GM12892 (cell line): ENCODE measurements at places on chromosomes 2 and 18.

- no peak for DNase-seq
These were observed 140.6 kb downstream of the GCA start for GRCh38 chr2:162484551-162484950.

- no peak for DNase-seq
These were observed 113.6 kb downstream of the METTL8 start for GRCh38 chr2:171320208-171320621.

GRCh38 chr18:63083020-63083531 lies 236.5 kb downstream of the BCL2 start:
- DNase-seq: no peak

DNA sequence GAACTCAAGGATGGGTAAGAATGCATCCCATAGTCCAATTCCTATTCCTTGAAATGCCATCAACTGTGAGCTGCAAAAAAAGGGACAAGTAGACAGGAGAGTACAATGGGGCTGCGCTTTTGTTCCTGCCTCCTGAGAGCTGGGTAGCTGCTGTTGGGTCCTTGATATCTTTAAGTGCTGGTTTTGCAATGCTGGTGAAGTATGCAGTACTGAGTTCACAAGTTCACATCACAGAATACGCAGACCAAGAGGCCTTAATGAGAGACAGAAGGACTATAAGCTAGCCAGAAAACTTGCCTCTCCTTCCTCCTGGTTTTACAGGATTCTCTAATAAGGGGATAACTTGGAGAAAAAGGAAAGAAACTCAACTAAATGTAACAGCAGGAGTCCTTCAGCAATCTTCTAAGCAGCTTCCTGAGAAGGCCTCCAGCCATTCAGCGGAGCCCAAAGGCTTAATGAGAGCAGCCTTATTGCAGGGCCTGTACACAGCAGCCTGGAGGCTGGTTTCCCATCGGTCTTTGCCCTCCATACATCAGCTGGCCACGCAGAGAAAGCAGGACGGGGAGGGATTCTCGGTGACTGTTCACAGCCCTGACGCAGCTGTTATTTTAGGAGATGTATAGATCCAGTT lies 293.1 kb downstream of the CDCA7 start:
- DNase-seq: no peak
